Activated T-cell treated with anti-CD3 and anti-CD28 coated beads, Interleukin-2, amount 50 U/mL, for 4 hours (primary cell): ENCODE measurements at places on chromosomes 5 and 9. TPM values are rescaled to one million over a fixed set of nuclear protein-coding genes. Genes with fewer than 3 reads are reported as not detected.

DNA sequence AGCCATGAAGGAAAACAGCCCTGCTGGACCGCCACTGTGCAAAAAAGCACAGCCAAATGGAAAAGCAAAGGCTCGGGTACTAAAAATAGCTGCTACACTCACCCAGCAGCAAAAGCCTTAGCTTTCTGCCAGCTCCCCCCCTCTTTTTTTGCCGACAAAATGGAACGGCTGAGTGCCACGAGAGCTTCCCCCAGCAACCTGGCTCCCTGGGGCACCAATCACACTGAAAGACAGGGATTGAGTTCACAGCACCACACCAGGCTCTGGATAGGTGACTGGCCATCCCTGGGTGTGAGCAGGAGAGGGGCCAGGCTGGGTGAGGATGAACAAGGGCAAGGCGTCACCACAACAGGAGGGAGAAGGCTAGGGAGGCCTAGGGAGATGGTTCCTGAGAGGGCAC lies 66.7 kb downstream of the SIL1 start:
- DNase-seq, result no peak

Gene PRDM9
- total RNA-seq, result not detected

GRCh38 chr9:135506327-135507103 lies 6.0 kb downstream of the MRPS2 start:
- DNase-seq, result no peak

Gene XRCC4
- total RNA-seq, result 7.6 TPM

Gene SVEP1
- total RNA-seq, result 0.05 TPM
